Activated B cell treated with CpG ODN at 0.5 μM for 24 hours (primary cell): ENCODE measurements at places on chromosomes 7 and 10. TPM values are rescaled to one million over a fixed set of nuclear protein-coding genes. Genes with fewer than 3 reads are reported as not detected.

VTI1A gene
- total RNA-seq: 56.9 and 74.0 TPM in 2 replicates

SH2D4B gene
- total RNA-seq: 0.07 TPM in 1 of 2 replicates, not detected in the other

DMBT1 gene
- total RNA-seq: not detected in 2 replicates

EGR2 gene
- total RNA-seq: 6.1 and 9.4 TPM in 2 replicates

MKX gene
- total RNA-seq: not detected in 2 replicates

CAV2 gene
- not detected in 2 replicates for total RNA-seq

IRF5 gene
- total RNA-seq: 145 and 164 TPM in 2 replicates

GRM3 gene
- not detected in 2 replicates for total RNA-seq

ATP6V0A4 gene
- not detected in 2 replicates for total RNA-seq

INMT gene
- 0.11 and 0.17 TPM in 2 replicates for total RNA-seq

LRRC4 gene
- 0.07 and 0.16 TPM in 2 replicates for total RNA-seq

SOSTDC1 gene
- not detected in 2 replicates for total RNA-seq

FFAR4 gene
- not detected in 2 replicates for total RNA-seq
